ENCODE measurements at places on chromosomes 1 and 21.

- DNase-seq = no peak
Measured at GRCh38 chr1:35573198-35574124, at the start of gene TFAP2E. TFAP2E (plus strand) TSS chr1:35573314; CDS start chr1:35573578, 264 bp downstream.

DNA sequence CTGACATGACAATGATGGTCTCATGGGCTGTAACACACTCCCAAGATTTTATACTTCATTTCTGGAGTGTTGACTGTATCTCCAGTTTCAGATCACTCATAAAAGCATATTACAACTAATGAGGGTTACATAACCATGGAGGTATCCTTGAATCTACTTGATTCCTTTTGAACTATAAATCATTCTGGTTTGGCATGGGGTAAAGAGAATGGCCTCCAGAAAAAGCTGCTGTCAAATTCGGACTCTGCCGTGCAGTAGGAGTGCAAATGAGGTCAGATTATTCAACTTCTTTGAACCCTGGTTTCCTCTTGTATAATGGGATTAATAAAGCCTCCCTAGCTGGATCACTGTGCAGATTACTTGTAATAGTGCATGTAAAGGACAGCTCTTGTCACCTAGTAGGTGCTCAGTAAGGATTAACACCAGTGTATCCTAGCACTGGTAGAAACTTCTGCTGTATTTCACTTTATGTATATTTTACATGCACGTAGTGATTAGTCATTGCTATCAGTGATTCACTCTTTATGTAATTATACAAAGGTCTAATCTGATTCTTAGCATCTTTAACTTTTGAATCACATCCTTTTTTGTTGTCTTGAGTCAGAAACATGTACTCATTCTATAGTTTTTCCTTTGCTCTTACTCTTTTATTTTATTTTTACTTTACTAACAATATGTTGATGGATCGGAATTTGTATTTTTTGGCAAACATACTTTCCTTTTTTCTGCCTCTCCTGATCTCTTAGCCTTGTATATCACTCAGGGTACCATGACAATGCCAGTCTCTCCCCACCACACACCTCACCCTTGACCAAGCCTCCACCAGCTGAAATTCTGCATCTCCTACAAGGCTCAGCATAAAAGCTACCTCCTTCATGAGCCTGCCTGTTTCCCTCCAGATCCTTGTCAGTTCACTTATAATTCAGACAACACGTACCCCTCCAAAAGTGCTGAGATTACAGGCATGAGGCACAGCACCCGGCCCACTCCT, 3.2 kb downstream of the LRRC8C start:
- DNase-seq = no peak

- no peak for DNase-seq
Measured at GRCh38 chr1:41767534-41768525, 150.9 kb downstream of the HIVEP3 start.

- peak; percentile 65 for DNase-seq
Measured at GRCh38 chr1:31587720-31588423, 11.6 kb downstream of the TINAGL1 start.

DNA sequence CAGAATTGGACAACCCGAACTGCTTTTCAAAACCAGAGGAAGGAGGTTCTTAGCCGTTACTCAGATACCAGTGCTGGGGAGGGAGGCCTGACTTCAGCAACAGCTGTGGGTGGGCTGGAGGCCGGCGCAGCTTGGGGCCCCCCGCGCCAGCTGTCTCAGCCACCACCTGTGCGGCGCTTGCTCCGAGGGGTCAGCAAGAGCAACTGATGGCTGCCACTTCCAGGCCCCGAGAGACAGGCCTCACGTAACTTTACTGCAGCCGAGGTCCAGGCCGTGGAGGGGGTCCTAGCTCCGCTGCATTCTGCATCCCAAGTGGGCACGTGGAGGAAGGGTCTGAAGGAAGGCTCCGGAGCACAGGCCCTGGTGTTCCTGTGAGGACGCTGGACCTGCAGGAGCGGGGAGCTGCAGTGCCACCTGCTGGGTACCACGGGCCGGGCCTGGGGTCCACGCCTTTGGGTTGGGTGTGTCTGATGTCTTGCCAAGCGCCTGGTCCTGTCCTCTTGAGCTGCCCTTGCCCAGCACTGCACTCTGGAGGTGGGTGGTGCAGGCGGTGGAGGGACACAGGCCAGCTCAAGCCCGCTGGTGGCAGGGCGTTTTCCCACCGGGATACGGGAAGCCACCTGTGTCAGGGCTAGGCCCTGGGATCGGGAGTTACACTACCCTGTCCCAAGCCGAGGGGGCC, 9.8 kb downstream of the THAP3 start:
- DNase-seq = peak; percentile 82

GRCh38 chr1:205616563-205617293, 15.1 kb downstream of the ELK4 start:
- no peak for DNase-seq

- no peak for DNase-seq
Measured at GRCh38 chr1:41282679-41283317, 40.7 kb upstream of the SCMH1 start.

GRCh38 chr21:45847870-45848269, 133.7 kb upstream of the COL6A1 start:
- peak; percentile 12 for DNase-seq

- DNase-seq = no peak
Measured at GRCh38 chr1:181100934-181101333, 12.4 kb downstream of the IER5 start.

DNA sequence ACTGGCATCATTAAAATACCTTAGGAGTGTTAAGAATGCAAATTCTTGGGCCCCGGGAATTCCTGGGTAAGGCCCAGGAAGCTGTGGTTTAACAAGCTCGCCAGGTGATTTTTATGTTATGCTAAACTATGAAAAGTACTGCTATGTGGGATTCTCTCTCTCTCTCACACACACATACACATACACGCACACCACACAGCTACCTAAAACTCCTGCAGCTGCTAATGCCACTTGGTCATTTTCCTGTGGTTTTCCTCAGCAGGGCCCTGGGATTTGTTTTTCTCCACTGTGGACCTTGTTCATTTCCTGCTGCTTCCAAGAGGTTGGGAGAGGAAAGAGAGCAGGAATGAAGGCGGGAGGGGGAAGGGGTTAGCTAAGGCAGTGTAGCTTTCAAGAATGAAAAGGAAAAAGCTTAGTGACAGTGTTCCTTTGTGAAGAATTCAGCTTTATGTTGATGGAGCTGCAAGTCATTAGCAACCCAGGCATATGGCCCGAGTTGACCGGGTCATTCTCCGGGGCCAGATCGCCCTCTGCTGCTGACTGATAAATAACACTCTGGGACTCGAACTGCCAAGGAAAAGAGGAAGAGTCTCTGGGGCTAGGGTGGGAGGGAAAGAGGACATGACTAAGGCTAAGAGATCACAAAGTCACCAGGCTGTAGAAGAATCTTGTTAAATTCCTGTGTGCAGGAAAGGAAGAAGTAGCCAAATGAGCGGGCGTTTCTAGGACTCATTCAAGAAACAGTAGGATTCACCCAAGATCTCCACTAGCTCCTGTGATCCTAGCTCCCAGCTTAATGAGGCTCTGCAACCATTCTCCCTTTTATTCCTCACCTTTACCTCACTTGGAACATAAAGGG, 30.5 kb upstream of the LRIG2 start:
- peak; percentile 78 for DNase-seq

GRCh38 chr1:227937031-227937837, 10.5 kb downstream of the WNT9A start:
- no peak for DNase-seq

DNA sequence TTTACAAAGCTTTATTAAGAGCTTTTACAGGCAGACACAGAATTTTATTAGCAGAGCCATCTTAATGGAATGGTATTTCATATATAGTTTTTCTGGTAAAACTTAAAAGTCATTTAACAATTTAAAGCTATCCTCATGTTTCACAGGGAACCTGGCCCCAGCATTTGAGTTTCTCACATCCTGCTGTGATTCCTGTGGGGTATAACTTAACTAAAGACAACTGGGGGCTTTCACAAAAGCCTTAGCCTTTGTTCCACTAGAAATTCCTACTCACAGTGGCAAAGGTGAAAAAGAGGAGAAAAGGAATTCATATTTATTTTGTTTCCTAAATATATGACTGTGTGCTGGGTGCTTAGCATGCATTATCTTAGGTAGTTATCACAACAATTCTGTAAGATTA, 233.9 kb downstream of the DENND1B start:
- DNase-seq = no peak

GRCh38 chr1:236284291-236284721, 2.5 kb upstream of the ERO1B start:
- no peak for DNase-seq

DNA sequence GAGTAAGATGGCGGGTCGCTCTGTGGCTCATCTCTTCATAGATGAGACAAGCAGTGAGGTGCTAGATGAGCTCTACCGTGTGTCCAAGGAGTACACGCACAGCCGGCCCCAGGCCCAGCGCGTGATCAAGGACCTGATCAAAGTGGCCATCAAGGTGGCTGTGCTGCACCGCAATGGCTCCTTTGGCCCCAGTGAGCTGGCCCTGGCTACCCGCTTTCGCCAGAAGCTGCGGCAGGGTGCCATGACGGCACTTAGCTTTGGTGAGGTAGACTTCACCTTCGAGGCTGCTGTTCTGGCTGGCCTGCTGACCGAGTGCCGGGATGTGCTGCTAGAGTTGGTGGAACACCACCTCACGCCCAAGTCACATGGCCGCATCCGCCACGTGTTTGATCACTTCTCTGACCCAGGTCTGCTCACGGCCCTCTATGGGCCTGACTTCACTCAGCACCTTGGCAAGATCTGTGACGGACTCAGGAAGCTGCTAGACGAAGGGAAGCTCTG, 2.4 kb downstream of the TNFAIP8L2 start:
- DNase-seq = no peak

- no peak for DNase-seq
Measured at GRCh38 chr1:190373705-190374336, 103.8 kb downstream of the BRINP3 start.

DNA sequence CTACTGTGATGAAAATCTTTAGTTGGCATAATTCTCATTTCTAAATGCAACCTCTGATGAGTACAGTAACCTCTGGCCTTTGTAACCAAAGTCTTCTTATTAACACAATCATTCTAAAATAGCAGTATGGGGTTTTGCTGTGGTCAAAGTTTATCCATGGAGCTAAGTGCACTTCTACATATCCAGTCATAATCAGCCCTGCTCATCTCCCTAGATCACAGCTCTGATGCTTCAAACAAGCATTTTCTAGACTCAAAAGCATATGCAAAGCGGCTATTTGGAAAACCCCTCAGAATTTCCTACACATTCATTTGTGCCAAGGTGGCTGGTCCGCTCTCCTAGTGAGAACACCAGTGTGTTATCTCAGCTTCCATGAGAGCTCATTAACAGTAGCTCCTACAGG, 418.6 kb downstream of the MRPL39 start:
- DNase-seq = no peak

DNA sequence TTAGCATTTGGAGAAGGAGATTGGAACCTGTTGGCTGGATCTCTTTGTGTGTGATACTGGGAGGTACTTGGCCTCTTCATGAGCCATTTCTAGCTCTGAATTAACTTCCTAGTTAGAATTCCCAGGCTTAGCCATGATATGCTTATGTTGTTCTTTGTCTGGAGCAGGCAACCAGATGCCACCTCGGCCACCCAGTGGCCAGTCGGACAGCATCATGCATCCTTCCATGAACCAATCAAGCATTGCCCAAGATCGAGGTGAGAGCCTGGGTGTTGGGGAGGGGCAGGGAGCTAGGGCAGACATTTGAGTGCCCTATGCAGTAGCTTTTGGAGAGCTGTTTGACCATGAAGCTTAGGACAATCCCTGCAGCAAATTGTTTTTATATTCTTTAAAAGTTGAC, 26.5 kb upstream of the PIGV start:
- DNase-seq = no peak

DNA sequence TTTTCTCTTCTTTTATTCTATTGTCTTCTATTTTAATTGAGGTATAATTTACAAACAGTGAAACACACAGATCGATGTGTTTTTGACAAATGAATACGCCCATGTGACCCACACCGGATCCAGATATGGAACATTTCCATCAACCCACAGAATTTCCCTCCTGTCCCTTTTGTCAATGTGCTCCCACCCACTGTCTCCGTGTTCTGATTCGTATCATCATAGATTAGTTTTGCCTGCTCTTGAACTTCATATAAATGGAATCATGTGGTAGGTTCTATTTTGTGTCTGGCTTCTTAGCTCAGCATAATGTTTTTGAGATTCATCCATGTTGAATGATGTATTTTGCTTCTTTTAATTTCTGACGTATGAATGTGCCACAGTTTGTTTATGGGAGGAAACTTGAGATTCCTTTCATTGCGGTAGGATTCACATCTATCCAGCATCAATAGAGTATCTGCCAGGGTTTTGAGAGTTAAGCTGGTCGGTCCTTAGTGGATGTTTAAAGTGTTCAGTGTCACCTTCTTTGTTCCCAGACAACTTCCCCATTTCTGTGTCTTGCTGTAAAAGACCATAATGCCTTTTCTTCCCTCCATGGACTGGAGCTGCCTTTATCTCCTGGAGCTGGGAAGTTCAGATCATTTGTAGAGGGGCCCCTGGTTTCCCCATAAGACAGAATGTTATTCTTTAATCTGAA, 14.7 kb downstream of the NAV1 start:
- DNase-seq = no peak

DNA sequence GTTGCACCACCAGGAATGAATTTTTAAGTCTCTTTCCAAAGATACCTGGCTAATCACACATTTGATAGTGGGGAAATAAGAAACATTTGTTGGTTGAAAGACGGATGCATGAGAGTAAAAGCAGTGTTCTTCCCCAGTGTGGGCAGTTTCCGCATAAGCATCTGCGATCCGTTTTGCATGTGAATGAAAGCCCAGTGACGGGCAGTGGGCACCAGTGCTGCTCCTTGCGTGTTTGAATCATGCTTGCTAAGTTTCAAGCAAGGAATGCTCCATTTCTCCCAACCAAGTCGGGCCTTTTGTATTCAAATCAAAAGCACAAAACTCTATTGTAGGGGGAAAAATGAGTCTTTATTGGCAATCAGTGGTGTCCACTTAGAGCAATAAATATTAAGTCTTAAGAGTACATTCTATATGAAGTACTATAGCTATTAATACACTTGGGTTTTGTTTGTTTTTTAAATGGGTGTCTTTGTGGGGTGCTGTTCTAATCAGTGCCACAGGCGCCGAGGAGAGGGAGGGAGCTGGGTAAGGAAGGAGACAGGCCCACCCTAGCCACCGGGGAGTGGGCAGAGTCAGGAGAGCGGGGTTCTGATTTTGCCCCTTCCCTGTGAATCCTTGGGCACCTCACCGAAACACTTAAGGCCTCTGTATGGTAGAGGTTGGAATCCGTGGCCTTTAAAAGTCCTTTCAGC, 750 bp upstream of the PTGFRN start:
- peak; percentile 26 for DNase-seq

DNA sequence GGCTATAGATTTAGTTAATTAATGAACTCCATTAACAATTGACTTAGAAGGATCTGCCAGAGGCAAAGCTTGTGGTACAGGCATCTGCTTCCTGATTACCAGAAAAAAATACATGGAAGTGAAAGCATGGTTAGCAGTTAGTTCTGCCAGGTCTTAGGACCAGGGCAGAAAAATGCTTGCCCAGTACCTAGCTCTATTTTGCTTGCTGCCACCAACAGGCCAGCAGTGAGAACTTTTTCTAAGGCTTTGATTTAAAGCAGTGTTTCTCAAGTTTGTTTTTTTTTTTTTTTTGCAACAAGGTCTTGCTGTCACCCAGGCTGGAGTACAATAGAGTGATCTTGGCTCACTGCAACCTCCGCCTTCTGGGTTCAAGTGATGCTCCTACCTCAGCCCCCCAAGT, 16.4 kb upstream of the MTF1 start:
- DNase-seq = no peak
